Immature natural killer cell (primary cell): ENCODE measurements at places on chromosomes 1 and 21. TPM values are rescaled to one million over a fixed set of nuclear protein-coding genes. Genes with fewer than 3 reads are reported as not detected.

The SH3BGR gene
- polyA plus RNA-seq, result 2.2 TPM

The RXFP4 gene
- 0.78 TPM for polyA plus RNA-seq

The GJA8 gene
- not detected for polyA plus RNA-seq

The OVAAL gene
- polyA plus RNA-seq, result not detected

The CYP4A11 gene
- not detected for polyA plus RNA-seq

The SLC25A34 gene
- not detected for polyA plus RNA-seq

The SMIM1 gene
- 0.96 TPM for polyA plus RNA-seq

The CALML6 gene
- polyA plus RNA-seq, result not detected

The HCN3 gene
- not detected for polyA plus RNA-seq

The BPNT1 gene
- 13.9 TPM for polyA plus RNA-seq

The S100A4 gene
- polyA plus RNA-seq, result 2,303 TPM

The MRPL55 gene
- 230 TPM for polyA plus RNA-seq

- H3K36me3 ChIP-seq, result no peaks in the 10 kb centered on the region
- peaks cover 8% of the 10 kb centered on the region for H3K27me3 ChIP-seq
- no peak for DNase-seq
- H3K4me1 ChIP-seq, result no peaks in the 10 kb centered on the region
Measured at GRCh38 chr1:115732316-115732715, 36.2 kb downstream of the CASQ2 start.

GRCh38 chr1:188122646-188123045 lies 1293.9 kb downstream of the PLA2G4A start:
- H3K27ac ChIP-seq, result no peak overlapping the region
- no peak overlapping the region for H3K4me3 ChIP-seq
- no peak for DNase-seq
- no peaks in the 10 kb centered on the region for H3K4me1 ChIP-seq

DNA sequence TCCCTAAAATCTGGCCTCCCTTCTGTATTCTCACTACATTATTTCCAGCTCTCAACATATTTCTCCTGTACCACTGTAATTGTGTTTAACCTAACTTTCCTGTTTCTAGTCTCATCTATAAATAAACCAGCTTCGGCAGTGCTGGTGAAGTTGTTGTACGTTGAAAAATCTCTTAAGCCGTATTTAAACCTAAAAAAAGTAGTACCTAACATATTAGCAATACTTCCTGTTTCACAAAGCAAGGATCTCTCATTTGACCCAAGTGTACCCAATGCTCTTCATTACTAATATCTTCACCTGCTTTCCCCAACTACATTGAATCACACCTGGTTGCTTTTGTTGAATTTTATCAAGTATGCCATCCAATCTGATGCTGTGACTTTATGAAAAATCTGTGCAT lies 42.2 kb upstream of the RGS21 start:
- no peaks in the 10 kb centered on the region for H3K27me3 ChIP-seq
- no peaks in the 10 kb centered on the region for H3K4me1 ChIP-seq
- no peak overlapping the region for H3K27ac ChIP-seq
- no peak for DNase-seq
- no peaks in the 10 kb centered on the region for H3K36me3 ChIP-seq
- no peak overlapping the region for H3K4me3 ChIP-seq

- H3K27ac ChIP-seq, result no peak overlapping the region
- no peaks in the 10 kb centered on the region for H3K27me3 ChIP-seq
- H3K4me3 ChIP-seq, result no peak overlapping the region
- H3K36me3 ChIP-seq, result no peaks in the 10 kb centered on the region
- DNase-seq, result no peak
- peaks cover 15% of the 10 kb centered on the region for H3K4me1 ChIP-seq
Measured at GRCh38 chr1:88661951-88662699, 21.9 kb upstream of the PKN2 start.

GRCh38 chr1:189323091-189323490 lies 1154.6 kb downstream of the BRINP3 start:
- H3K4me1 ChIP-seq, result no peaks in the 10 kb centered on the region
- no peak overlapping the region for H3K27ac ChIP-seq

DNA sequence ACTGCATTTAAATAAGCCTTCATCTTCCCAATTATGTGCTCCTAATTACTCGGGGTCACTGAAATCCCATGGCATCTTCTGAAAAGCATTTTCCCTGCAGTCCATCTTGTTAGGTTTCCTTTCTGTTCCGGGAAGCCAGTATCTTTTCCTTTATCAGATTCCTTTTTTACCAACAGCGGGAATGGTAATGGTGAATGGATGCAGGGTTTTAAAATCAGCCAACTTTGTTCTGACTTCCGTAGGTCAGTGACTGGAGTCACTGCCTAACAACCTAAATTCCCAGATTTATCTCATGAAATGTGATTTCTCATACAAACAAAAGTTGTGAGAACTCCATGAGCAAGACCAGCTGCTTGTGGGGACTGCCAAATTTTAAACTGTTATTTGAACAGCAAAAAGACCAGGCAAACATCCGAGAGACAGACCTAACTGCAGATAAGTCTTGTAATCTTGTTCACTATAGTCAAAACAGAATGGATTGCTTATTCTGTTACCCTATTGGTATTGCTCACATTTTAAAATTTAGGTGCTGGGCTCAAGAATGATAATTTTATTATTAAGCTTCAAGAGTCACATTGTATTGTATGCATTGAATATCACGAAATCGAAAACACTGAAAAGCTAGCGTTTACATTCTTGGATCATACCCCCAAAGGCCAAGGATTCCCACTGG lies 1.2 kb upstream of the RWDD3 start:
- H3K4me3 ChIP-seq, result peak overlapping the region; percentile 93
- peak overlapping the region; percentile 65 for H3K27ac ChIP-seq
- DNase-seq, result no peak
- peaks cover 18% of the 10 kb centered on the region for H3K27me3 ChIP-seq
- H3K4me1 ChIP-seq, result peaks cover 29% of the 10 kb centered on the region

GRCh38 chr1:108190001-108190634 lies 10.0 kb downstream of the SLC25A24 start:
- peaks cover 33% of the 10 kb centered on the region for H3K36me3 ChIP-seq
- no peak overlapping the region for H3K4me3 ChIP-seq
- no peak overlapping the region for H3K27ac ChIP-seq
- no peak for DNase-seq

- no peaks in the 10 kb centered on the region for H3K36me3 ChIP-seq
- no peak for DNase-seq
- H3K4me1 ChIP-seq, result no peaks in the 10 kb centered on the region
- no peak overlapping the region for H3K4me3 ChIP-seq
- H3K27ac ChIP-seq, result no peak overlapping the region
Measured at GRCh38 chr1:17885663-17886320, 130.7 kb downstream of the ACTL8 start.

DNA sequence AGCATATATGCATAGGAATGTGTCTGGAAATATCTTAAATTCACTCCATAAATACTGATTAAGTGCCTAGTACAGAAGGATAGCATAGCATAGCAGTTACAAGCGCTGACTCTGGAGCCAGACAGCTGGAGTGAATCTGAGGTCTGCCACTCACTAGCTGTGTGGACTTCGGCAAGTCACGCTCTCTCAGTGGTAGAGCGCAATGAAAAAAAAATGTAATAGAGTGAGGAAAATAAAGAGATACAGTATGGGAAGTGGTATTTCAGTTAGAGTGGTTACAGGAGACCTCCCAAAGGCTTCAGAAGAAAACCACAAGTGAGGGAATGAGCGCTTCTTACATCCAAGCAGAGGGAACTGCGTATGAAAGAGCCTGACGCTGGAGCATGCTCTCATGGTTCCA lies 338.9 kb upstream of the PRMT6 start:
- H3K27ac ChIP-seq, result no peak overlapping the region
- no peaks in the 10 kb centered on the region for H3K36me3 ChIP-seq
- H3K4me3 ChIP-seq, result no peak overlapping the region

- no peaks in the 10 kb centered on the region for H3K36me3 ChIP-seq
- DNase-seq, result no peak
- no peaks in the 10 kb centered on the region for H3K4me1 ChIP-seq
- H3K27ac ChIP-seq, result no peak overlapping the region
- H3K4me3 ChIP-seq, result no peak overlapping the region
- H3K27me3 ChIP-seq, result no peaks in the 10 kb centered on the region
Measured at GRCh38 chr1:213568929-213569815, 418.6 kb upstream of the PROX1 start.

DNA sequence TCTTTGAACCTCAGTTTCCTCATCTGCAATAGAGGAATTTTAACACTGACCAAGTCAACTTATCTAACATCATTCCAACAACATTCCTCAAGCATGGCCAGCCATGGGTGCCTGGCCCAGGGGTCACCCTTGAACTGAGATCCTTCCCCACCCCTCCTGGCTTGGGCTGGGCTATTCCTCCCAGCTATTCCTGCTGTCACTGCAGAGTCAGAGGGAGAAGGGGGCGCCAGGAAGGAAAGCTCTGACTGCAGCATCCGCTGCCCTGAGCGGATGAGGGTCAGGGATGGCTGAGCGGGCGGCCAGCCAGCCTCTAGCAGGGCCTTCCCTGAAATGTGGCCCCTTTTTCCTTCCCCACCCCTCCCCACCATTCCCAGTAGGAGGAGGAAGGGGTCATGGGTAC lies 3.1 kb downstream of the TINAGL1 start:
- no peak overlapping the region for H3K27ac ChIP-seq
- peaks cover 3% of the 10 kb centered on the region for H3K4me1 ChIP-seq
- no peaks in the 10 kb centered on the region for H3K36me3 ChIP-seq
- H3K4me3 ChIP-seq, result no peak overlapping the region
- DNase-seq, result no peak

GRCh38 chr1:33331444-33332356 lies 10.8 kb upstream of the A3GALT2 start:
- DNase-seq, result no peak
- no peaks in the 10 kb centered on the region for H3K27me3 ChIP-seq
- no peak overlapping the region for H3K4me3 ChIP-seq

GRCh38 chr1:160819186-160819585 lies 23.2 kb downstream of the LY9 start:
- H3K27ac ChIP-seq, result peak overlapping the region; percentile 43
- H3K36me3 ChIP-seq, result no peaks in the 10 kb centered on the region
- H3K4me3 ChIP-seq, result no peak overlapping the region
- peaks cover 40% of the 10 kb centered on the region for H3K4me1 ChIP-seq
- H3K27me3 ChIP-seq, result no peaks in the 10 kb centered on the region
- no peak for DNase-seq

- no peak overlapping the region for H3K4me3 ChIP-seq
- H3K36me3 ChIP-seq, result peaks cover 32% of the 10 kb centered on the region
- no peak overlapping the region for H3K27ac ChIP-seq
- H3K27me3 ChIP-seq, result no peaks in the 10 kb centered on the region
- no peaks in the 10 kb centered on the region for H3K4me1 ChIP-seq
Measured at GRCh38 chr1:115694805-115695204, 53.0 kb downstream of the VANGL1 start.
